Activated CD8-positive, alpha-beta memory T cell treated with anti-CD3 and anti-CD28 coated beads for 1 hour (primary cell): ENCODE measurements at places on chromosomes 2 and 18.

GRCh38 chr2:27320958-27321543 is 1.8 kb downstream of the MPV17 start:
- no peak for DNase-seq

DNA sequence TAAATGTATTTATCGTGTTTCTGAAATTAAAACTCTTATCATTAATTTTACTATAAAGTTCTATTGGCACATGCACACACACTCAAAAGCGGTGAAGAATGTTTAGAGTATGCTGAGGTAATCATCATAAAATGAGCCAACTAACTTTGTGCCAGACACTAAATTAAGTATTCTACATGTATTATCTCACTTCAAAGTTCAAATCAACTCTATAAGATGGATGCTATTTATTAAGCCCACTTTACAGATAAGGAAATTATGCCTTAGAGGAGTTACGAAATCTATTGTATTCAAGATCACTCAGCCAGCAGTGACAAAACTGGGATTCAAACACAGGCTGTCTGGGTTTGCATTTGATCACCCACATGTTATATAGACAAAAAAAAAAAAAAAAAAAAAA is 24.9 kb downstream of the OLA1 start:
- DNase-seq: no peak

GRCh38 chr2:26696351-26696816 is 3.9 kb downstream of the KCNK3 start:
- no peak for DNase-seq

GRCh38 chr2:216372761-216373291 is 543 bp upstream of the MARCHF4 start:
- DNase-seq: no peak

GRCh38 chr2:53473236-53473635 is 294.4 kb upstream of the CHAC2 start:
- no peak for DNase-seq

- no peak for DNase-seq
Measured at GRCh38 chr2:234490271-234491091, 6.4 kb downstream of the ARL4C start.

DNA sequence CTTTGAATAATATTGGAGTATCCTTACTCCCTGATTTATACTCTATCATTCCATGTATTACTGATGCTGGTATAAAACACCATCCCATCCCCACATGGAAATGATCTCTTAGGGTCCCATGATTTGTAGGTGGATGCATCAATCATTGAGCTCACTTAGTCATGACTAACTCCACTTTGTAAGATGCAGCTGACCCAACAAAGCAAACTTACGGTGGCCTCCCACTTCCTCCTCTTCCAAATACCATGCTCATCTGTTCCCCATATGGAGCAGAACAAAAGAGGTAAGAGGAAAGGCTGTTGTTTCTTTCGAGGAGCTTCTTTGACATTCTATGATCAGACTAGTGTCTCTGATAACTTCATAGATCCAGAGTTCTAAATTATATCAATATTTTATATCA is 640.2 kb upstream of the SLC39A10 start:
- no peak for DNase-seq

- no peak for DNase-seq
Measured at GRCh38 chr18:62070302-62070701, 116.6 kb downstream of the PIGN start.

DNA sequence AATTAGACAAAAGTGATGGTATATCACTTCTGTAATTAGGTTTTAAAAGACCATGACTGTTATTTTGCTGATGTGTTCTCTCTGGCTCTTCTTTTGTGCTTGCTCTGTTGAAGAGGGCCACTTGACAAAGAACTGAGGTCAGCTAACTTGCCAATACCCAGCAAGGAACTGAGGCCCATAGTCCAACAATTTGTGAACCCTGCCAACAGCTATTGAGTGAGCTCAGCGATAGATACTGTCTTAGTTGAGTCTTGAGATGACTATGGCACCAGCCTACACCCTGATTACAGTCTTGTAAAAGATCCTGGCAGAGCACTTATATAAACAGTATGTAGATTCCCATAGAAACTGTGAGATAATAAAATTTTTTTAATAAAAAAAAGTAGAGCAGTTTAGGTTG is 103.0 kb downstream of the BMPR2 start:
- no peak for DNase-seq

DNA sequence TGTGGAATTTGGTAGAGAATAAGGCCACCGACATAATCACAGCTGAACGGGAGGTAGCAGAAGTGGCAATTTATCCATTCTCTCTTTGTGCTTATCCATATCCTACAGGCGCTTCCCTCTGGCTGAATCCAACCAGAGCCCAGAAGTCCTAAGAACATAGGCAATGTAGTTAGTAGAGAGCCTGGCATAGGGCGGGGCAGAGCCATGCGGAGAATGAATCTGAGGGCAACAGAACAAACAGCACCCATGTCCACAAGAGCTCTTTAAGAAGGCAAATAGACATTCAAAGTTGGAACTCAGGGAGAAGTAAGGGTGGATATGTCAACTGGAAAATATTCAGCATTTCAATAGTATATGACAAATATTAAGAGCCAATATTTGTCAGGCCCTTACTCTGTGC is 305.9 kb upstream of the VWC2L start:
- no peak for DNase-seq

DNA sequence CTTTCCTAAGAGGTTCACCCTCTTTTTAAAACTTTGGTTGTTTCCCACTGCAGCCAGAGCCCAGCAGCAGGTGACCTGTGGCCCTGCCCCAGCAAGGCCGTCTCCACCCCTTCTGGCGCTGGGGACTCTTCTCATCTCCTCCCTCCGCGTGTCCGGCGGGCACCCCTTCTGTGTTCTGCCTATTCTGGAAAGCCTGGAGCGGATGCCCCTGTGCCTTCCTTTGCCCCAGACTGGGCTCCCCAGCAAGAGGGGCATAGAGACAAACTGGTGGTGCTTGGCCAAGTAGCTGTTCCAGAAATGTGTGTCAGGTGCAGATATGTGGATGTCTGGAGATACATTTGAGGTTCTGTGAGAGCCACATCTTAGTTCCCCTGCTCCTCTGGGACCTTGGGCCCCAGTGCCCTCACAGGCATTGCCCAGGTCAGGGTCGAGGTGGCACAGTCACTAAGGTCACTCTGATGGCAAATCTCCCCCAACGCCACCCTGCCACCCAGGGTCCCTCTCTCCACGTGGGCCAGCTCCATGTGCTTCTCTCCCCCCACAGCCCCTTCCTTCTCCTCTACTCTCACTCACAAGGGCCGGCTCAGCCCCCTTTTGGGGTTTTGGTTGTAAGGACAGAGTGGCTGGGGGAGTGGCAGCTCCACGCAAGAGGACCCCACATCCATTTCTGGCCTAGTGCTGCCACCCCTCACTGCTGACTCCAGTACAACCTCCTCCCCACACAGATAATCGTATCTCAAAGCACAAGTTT is 35.5 kb upstream of the TAF1B start:
- DNase-seq: no peak

GRCh38 chr2:175220075-175220474 is 38.6 kb upstream of the ATP5MC3 start:
- no peak for DNase-seq

DNA sequence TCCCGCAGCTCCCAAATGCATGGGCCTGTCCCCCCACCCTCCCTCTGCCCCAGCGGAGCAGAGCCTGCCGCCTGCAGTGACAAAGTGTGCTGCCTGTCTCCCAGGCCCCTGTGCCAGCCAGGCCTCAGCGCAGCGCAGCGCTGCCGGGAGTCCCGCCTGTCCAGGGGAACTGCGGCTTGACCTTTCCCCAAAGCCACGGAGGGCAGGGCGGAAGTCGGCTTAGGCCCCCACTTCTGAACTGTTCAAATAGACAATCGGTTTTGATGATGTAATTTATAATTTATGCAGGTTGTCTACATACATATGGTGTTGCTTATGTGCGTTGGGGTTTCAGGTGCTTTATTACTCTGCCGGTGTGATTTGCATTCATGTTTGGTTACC is 7.1 kb downstream of the GBX2 start:
- DNase-seq: no peak

GRCh38 chr2:287911-288757 is at the start of gene ALKAL2:
Gene ALKAL2 (minus strand): TSS chr2:288091. CDS start chr2:287835, 256 bp downstream.
- DNase-seq: no peak

DNA sequence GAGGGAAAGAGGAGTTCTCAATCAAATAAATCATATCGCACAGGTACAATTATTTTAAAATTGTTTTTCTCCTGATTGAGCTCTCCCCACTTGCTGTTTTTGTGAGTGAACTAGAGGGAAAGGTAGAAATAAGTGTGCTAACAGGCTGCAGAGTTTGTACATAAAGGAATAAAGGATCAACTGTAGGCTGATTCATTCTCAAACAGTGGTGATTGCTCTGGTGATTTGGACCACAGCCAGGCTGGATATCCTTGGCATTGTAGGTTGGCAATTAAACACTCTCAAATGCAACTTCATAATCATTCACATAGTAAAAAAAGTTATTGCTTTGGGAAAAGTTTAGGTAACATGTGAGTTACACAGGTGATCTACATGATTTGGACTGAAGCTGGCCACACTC is 29.8 kb downstream of the LRP1B start:
- no peak for DNase-seq

- DNase-seq: no peak
Measured at GRCh38 chr2:208638059-208638458, 231.5 kb downstream of the PTH2R start.

- no peak for DNase-seq
Measured at GRCh38 chr2:120591572-120591971, 144.1 kb upstream of the GLI2 start.

DNA sequence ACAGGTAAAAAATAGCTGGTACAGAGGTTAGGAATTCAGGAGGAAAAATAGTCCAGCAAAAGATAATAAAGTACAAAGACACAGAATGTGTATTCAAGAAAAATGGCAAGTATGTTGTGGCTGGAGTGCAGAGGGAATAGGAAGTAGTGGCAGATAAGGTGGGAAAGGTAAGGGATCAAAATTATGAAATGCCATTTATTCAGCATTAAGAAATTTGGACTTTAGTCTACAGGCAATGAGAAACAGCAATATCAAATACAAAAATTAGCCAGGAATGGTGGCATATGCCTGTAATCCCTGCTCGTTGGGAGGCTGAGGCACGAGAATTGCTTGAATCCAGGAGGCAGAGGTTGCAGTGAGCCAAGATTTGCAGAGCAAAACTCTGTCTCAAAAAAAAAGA is 10.3 kb downstream of the MMADHC start:
- DNase-seq: no peak

DNA sequence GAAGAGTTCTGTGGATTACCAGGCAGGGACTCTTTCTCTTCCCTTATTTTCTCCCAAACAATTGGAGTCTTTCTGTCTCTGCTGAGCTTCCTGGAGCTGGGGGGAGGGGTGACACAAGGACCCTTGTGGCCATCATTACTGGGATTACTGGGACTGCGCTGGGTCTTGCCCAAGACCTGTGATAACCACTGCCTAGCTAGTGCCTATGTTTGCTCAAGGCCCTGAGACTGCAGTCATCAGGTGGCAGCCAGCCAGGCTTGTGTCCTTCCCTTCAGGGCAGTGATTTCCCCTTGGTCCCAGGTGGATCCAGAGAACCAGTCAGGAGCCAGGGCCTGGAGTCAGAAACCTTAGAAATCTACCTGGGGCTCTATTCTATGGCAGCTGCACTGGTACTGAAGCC is 355.6 kb downstream of the PARD3B start:
- DNase-seq: no peak

- no peak for DNase-seq
Measured at GRCh38 chr18:22547807-22548561, 130.3 kb upstream of the CTAGE1 start.

DNA sequence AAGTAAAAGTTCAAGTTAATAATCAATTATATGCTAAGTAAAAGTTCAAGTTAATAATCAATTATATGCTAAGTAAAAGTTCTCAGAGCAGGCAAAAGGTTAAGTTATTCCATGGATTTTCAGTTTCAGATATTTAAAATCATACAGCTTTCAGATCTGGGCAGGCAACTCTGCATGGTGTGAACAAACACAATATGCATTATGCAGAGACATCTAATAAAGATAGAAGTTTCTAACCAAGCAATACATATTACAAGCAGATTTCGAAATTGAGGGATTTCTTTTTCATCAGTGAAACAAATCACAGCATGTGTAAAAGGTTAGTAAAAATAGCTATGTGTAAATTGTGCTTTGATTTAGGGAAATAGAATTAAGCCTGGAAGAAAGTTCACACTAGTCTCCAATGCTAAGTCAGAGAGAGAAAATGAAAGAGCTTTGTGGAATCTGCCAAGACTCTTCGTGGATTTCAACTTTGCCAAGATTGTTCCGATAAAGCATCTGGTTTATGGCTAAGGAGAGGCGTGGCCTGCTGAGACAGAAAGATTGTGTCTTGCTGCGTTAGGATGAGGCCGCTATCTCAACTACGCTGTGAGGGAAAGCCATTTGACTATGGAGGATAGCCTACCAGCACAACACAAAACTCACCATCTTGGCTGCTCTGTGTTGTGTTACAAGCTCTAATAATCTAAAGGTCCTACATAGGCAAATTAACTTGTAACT is 60.1 kb upstream of the SLC16A14 start:
- no peak for DNase-seq
